ENCODE measurements at places on chromosomes 6 and 20. TPM values are rescaled to one million over a fixed set of nuclear protein-coding genes. Genes with fewer than 3 reads are reported as not detected.

The GTSF1L gene
- not detected for total RNA-seq

The SEL1L2 gene
- total RNA-seq, result not detected

- H3K27ac ChIP-seq, result no peak overlapping the region
- DNase-seq, result no peak
- H3K4me3 ChIP-seq, result no peak overlapping the region
Measured at GRCh38 chr6:4067673-4068072, 11.3 kb downstream of the FAM217A start.

- H3K36me3 ChIP-seq, result peaks cover 3% of the 10 kb centered on the region
- H3K27me3 ChIP-seq, result no peaks in the 10 kb centered on the region
- H3K27ac ChIP-seq, result no peak overlapping the region
- H3K4me1 ChIP-seq, result no peaks in the 10 kb centered on the region
- no peak for DNase-seq
Measured at GRCh38 chr6:26431258-26432172, 8.8 kb upstream of the BTN3A3 start.

DNA sequence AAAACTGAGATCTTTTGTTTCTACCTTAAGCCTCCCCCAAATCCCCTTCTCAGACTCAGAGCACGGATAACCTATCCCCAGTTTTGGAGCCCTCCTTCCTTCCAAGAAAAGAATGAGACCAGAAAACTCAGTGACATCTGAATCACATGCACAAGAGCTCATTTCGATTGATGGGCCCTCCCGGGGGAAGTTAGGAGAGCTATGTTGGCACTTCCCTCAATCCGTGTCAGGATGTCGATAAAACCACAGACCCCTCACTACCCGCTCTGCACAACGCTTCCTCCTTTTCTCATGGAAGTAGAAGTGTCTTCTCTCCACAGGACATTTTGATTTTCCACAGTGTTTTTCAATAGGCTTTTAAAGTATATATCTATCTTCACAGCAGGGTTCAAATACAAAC, 332.4 kb downstream of the HACE1 start:
- no peak overlapping the region for H3K27ac ChIP-seq
- H3K4me1 ChIP-seq, result no peaks in the 10 kb centered on the region
- no peak for DNase-seq
- H3K27me3 ChIP-seq, result no peaks in the 10 kb centered on the region
- no peaks in the 10 kb centered on the region for H3K36me3 ChIP-seq

GRCh38 chr6:105991561-105992314, 94.4 kb upstream of the PRDM1 start:
- DNase-seq, result no peak
- H3K27ac ChIP-seq, result no peak overlapping the region
- peak overlapping the region; percentile 54 for H3K4me3 ChIP-seq
- no peaks in the 10 kb centered on the region for H3K36me3 ChIP-seq

- no peaks in the 10 kb centered on the region for H3K36me3 ChIP-seq
- H3K27me3 ChIP-seq, result peaks cover 4% of the 10 kb centered on the region
- no peaks in the 10 kb centered on the region for H3K4me1 ChIP-seq
- DNase-seq, result no peak
- no peak overlapping the region for H3K4me3 ChIP-seq
Measured at GRCh38 chr20:55266361-55266760, 739.0 kb downstream of the CBLN4 start.

GRCh38 chr6:21115111-21115510, 478.4 kb upstream of the SOX4 start:
- no peak for DNase-seq
- no peaks in the 10 kb centered on the region for H3K27me3 ChIP-seq
- no peaks in the 10 kb centered on the region for H3K36me3 ChIP-seq

Data from SJCRH30 (cell line).